ENCODE measurements at places on chromosomes 7 and 10.
A peak's percentile ranks its signal among the peaks of the same experiment; 100 is the strongest.

GRCh38 chr10:75847477-75847876 is 416.1 kb downstream of the LRMDA start:
- DNase-seq, result no peak

DNA sequence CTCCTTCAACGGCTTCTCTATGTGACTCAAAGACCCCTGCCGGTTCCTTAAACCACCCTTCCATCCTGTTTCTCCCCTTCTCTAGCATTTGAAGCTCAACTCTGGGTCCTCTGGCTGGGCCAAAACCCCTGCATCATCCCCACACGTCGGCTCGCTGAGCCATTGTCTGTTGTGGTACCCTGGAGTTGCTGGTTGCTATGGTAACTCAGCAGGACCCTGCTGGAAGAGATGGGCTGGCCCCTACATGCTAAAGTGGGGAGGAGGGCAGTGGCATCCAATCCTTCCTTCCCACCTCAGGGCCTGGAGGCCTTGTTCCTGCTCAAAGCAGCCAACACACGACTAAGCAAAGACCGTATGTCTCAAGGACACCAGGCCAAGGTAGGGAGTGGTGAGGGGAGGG is 452.5 kb downstream of the PLXNA4 start:
- no peak for DNase-seq

GRCh38 chr10:97179731-97180362 is 5.9 kb downstream of the SLIT1 start:
- DNase-seq, result no peak

DNA sequence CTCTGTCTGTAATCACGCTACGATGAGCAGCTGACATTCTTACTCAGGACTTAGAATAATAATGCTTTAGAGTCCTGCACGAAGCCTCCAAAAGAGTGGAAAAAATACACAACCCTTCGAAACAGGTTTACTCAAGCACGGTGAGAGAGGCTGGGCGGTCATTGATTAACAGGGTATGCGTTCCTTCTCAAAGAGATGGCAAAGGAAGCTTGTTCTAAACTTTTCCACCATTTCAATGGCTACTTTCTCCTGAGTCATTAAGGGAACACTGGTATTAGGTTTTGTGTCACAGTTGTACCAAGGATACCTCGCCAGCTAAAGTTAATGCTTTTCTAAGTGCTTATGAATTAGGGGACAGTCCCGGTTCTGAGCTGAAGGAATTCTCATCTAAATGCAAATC is 141.9 kb upstream of the RHEB start:
- DNase-seq, result no peak

- peak; percentile 12 for DNase-seq
Observed at GRCh38 chr7:21099432-21099831, 312.7 kb upstream of the SP8 start.

- no peak for DNase-seq
Observed at GRCh38 chr7:7099584-7100014, 82.7 kb upstream of the C1GALT1 start.

DNA sequence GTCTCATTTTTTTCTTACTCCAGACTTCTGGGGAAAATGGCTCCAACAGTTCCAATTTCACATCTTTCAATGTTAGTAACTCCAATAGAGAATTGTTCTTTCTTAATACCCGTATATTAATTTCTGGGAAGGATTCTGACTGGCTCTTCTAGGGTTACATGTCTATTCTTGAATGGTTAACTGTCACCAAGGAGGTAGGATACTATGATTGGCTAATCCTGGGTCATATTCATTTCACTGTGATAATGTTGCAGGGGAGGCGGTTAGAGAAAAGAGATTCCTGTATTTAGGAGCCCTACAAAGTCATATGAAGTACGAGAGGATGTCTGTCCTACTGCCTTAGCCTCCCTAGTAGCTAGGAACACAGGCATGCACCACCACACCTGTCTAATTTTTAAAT is 16.1 kb upstream of the VCL start:
- no peak for DNase-seq

GRCh38 chr10:129021594-129022304 is 445.3 kb upstream of the MGMT start:
- DNase-seq, result no peak

GRCh38 chr10:129470103-129470851 is 3.2 kb downstream of the MGMT start:
- no peak for DNase-seq

DNA sequence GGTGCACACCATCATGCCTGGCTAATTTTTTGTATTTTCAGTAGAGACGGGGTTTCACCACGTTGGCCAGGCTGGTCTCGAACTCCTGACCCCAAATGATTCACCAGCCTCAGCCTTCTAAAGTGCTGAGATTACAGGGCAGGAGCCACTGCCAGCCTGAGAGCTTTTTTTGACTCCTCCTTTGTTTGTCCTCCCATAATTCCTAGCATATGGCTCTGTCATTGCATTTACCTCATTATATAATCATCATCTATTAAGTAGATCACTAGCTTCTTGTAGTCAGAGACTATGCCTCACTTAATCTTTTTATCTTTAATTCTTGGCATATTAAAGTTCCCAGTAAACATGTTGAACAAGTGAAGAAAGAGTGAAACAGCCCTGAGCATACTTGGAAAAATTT is 82.1 kb downstream of the CPEB3 start:
- DNase-seq, result no peak

Data from GM12878 (cell line).